H9 (cell line): ENCODE measurements at places on chromosomes 5 and 9. TPM values are rescaled to one million over a fixed set of nuclear protein-coding genes. Genes with fewer than 3 reads are reported as not detected.

DNA sequence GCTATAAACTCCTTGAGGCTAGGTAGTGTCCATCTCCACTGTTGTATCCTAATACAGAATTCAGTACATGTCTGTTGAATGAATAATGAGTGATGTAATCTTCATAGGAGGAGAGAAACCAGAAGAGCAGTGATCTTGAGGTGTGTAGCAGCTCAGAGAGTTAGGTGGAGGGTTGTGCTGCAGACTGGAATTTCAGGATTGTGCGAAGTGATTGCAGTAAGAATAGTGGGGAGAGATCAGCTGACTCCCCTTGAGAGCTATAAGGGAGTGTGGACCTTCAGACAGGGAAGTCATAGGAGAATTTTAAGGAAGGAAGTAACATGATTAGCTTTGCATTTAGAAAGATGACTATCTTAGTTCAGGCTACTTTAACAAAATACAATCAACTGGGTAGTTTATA is 4.4 kb downstream of the SNX24 start:
- no peak overlapping the region for H3K27ac ChIP-seq
- no peak overlapping the region for H3K4me3 ChIP-seq
- H3K36me3 ChIP-seq, result peaks cover 4% of the 10 kb centered on the region; the same call in 1 of the 2 replicates

Gene TAF1L
- not detected in 2 replicates for total RNA-seq

- peak; percentile 84 for DNase-seq
- no peak overlapping the region for H3K27ac ChIP-seq
- H3K36me3 ChIP-seq, result peaks cover 57% of the 10 kb centered on the region
- H3K4me1 ChIP-seq, result no peaks in the 10 kb centered on the region
Observed at GRCh38 chr5:181246276-181247049, 2.8 kb upstream of the RACK1 start.

DNA sequence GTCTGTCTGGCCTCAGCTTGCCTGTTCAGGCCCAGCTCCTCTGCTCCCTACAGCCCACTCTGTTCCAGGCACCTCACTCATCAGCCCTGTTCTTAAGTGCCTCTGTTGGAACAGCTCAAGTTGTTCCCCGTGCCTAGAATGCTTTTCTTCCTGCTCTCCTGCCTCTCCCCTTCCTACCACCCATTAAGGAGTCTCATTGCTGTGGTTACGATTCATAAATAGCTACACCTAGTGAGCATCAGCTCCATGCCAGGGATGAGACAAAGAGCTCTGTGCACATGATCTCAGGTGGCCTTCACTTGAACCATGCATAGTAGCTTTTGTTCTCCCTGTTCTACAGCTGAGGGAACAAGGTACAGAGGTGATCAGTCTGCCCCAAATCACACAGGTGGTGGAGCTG is 54.3 kb downstream of the PSD2 start:
- H3K27me3 ChIP-seq, result peaks cover 17% of the 10 kb centered on the region; the same call in 1 of the 2 replicates
- no peak overlapping the region for H3K27ac ChIP-seq
- H3K4me3 ChIP-seq, result no peak overlapping the region

DNA sequence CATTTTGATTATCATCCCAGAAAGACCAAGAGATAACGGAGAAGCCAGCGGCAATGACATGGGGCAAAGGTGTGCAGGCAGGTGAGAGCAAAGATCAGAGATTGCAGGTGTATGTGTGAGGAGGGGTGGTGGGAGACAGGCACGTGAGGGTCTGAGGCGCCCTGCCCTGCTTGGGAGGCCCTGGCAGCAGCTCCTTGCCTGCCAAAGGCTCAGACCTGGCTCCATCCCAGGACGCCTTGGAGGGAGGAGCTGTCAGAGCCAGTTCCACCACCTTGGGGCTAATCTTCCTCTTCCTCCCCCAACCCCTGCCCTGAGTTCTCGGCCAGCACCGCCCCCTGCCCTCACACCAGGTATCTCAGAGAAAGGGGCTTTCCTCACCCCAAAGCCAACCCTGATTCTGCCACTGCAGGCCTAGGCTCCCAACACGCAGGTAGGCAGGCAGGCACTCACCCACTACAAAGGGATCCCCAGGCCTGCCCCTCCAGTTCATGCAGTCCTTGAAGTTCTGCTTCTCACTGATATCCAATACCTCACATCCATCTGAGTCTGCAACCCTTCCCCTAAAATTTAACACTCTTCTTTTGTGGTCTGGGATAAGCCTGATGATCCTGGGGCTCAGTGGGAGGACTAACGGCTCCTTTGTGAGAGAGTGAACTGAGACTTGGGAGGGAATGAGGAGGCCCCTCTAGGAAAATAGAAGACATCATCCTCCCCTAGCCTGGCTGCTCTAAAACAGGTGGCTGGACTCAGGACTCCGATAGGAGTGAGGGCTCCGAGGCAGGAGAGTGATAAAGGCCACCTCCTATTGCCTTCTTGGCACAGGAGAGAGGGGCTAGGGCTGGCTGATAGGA is 1.8 kb downstream of the AQP3 start:
- H3K27ac ChIP-seq, result no peak overlapping the region
- H3K27me3 ChIP-seq, result peaks cover 4% of the 10 kb centered on the region; the same call in 1 of the 2 replicates

DNA sequence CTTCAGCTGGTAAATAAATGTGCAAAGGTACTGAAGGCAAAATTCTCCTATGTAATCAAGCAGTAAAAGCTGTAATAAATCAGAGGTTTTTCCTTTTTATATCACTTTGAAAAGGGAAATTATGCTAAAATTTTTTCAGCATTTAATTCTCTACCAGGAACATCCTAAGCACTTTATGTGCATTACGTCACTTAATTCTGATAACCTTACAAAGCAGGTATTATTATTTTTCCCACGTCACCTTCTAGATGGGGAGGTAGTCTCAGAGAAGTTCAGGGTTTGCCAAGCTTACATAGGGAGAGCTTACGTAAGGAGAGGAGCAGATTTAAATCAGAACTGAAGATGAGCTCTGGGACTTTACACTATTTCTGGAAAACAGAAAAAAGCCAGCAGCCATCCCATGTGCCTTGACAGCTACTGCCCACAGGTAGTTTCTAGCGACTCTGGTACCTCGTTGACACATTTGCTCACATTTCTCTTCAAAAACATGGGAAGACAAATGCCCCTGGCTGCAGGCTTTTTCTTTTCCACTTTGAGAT is 79.0 kb upstream of the IFNK start:
- H3K27ac ChIP-seq, result no peak overlapping the region
- DNase-seq, result no peak
- no peaks in the 10 kb centered on the region for H3K36me3 ChIP-seq

DNA sequence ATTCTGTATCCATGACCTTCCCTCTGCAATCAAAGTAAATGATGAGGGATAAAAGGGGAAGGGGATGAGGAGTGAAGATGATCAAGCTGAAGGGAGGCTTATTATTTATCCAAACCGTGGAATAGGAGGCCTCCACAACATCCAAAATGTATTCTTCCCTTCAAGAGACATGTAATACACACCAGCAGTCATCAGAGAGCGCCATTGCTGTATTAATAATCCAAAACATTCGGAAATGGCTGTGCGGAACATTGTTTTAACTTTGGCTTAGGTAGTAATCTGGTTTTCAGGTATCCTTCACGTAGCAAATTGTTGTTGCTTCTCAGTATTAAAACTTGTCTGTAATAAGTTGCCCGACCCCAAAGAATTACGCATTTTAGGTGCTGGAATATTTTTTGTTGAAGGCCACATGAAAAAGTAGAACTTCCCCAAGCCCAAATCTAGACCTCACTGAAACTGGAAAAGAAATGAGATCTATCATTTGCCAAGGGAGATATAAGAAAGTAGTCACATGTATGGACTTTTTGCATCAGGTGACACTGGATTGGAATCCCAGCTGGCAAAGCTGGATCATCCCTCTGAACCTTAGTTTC is 2.6 kb upstream of the BOD1 start:
- peaks cover 5% of the 10 kb centered on the region for H3K36me3 ChIP-seq
- no peak for DNase-seq
- H3K27ac ChIP-seq, result no peak overlapping the region
- H3K4me1 ChIP-seq, result peaks cover 2% of the 10 kb centered on the region; the same call in 1 of the 2 replicates
